ENCODE measurements at places on chromosomes 12 and 14.
A peak's percentile ranks its signal among the peaks of the same experiment; 100 is the strongest.

DNA sequence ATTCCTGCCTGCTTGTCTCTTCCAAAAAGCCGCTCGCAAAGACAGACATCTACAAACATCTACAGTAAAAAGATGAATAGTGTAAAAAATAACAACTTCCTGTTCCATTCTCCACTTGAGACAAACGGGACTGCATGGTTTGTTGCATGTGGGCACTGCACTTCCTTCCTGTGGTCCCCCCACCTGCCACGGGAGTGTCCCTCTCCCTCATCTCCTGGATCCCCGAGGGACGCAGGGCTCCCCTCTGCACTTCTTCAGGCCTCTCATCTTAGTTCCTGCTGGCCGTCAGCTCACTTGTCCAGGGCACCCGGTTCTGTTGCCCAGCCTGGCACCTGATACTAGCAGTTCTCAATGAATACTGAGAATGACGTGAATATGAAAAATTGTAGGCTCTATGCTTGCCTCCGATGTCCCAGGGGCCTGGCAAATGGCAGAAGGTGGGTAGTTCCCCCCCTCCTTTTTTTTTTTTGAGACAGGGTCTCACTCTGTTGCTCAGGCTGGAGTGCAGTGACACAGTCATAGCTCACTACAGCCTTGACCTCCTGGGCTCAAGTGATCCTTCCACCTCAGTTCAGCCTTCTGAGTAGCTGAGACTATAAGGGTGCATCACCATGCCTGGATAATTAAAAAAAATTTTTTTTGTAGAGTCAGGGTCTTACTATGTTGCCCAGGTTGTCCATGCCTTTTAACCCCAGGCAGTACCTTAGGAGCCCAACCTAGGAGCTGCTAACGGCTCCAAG is 3.5 kb upstream of the KLC1 start:
- no peak for DNase-seq

- peak; percentile 7 for DNase-seq
Measured at GRCh38 chr12:11695321-11695720, 45.8 kb downstream of the ETV6 start.

- no peak for DNase-seq
Measured at GRCh38 chr12:8123124-8123912, at the start of gene CLEC4A. Gene CLEC4A (plus strand): TSS chr12:8123617. CDS start chr12:8123879, 262 bp downstream.

DNA sequence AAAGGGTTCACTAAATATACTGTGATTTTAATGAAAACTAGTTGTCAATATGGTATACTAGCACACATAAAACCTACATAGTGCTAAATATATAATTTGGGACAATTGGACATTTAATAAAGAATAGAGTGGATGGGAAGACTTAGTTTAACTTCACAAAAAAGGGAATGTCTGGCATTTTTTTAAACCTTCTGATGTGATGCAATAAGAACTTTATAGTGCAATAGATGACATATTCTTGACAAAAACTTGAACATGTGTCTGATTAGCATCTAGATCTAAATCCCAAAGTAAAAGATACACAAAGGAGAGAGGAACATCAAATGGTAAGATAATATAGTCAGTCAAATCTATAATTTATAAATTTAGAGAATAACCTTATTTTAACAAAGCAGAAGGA is 488.3 kb upstream of the SYT1 start:
- no peak for DNase-seq

- DNase-seq = no peak
Measured at GRCh38 chr12:80761838-80762237, 45.1 kb downstream of the MYF5 start.

DNA sequence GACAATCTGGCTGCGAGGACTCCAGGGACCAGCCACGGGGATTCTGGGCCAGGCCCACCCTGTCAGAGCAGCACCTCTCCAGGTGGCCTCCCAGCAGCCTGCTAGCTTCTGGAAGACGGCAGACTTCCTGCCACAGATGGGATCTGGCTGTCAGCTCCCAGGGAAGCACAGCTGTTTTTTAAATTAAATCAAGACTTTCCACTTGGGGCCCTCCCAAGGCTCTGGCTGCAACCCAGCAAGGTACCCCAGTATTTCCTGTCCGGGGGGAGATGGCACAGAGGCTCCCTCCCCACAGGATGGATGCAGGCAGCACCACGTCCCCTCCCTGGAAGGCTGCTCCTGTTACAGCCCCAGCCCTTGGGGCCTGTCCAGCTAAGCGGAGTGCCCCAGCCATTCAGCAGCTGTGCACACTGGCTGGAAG is 56.9 kb downstream of the ACTN1 start:
- DNase-seq = no peak

- no peak for DNase-seq
Measured at GRCh38 chr12:121379945-121380344, 20.0 kb upstream of the RNF34 start.

DNA sequence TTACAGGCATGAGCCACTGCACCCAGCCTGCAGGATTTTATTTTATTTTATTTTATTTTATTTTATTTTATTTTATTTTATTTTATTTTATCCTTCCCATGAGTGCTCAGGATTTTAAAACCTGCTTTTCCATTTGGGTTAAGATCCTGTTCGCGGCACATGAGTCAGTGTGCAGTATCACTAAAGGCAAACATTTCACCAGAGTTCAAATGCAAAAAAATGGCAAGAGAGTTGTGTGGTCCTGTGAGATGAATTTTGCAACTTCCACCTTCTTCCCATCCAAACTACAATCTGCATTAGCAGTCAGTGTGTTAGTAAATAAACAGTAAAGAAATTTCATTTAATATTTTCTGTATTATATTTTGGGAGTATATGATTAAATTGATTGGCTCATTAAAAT is 29.0 kb downstream of the MOAP1 start:
- no peak for DNase-seq

DNA sequence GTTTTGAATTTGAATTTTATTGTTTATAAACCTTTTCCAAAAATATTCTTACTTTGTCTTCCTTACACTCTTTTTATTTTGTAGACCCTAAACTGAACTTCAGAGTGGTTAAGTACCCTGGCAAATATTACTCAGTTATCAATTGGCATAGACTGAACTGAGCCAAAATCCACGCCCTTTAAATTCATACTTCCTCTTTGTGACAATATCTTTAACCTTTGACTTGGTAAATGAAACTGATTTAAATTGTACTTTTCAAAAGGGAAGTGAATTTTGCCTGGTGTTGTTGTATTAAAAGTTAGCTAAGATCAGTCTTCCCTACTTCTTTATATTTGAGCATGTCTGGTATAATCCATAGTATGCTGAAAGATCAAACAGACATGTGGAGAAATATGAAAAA is 184.3 kb upstream of the USP15 start:
- DNase-seq = no peak

GRCh38 chr12:91053951-91054715 is 3.7 kb downstream of the KERA start:
- DNase-seq = no peak

DNA sequence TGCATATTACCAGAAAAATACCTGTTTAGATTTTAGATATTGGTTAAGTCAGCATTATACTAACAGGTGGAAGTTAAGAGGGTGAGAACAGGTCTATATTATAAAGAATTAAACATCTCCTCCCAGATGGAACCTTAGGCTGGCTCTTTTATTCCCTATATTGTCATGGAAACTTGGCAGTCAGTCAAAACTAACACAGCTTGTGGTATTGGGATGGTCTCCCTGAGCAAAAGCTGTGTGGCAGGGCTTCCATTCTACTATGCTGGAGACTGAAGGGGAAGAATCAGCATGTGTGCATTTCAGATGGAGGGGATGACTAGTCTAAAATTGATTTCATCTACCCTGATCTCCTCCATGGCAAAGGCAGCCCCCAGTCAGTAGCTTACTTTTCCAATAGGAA is 66.7 kb downstream of the SMOC1 start:
- no peak for DNase-seq

DNA sequence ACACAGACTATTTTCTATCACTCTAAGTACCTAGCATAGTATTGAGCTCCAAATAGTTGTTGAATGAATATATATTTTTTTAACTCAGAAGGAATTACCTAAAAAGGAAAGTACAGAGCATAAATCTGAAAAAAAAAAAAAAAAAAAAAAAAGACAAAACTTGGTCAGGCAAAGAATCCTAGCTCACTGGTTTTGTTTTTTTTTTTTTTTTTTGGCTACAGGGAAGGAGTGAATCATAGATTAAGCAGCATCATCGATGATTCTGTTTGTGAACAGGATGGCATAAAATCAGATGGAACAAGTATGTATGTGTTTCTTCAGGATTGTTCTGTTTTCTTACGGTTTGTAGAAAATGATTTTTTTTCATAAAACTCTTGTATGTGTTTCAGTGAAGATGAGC is 66.1 kb upstream of the BCAT1 start:
- peak; percentile 21 for DNase-seq

DNA sequence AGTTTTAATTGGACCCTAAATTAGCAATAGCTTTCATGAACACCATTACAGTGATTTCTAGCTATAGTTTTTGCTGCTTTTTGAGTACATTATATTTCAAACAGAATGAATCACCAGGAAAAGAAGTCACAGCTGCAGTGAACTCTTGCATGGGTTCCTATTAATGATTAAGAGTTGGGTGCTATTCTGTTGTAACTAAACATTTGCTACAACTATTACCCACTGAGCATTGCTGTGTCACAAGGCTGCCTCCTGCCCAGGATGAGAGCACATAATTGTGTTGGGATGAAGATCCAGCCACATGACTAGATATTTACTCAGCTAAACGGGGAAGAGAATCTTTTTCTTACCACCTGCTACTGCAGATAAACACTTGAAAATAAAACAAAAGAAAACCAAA is 152.7 kb downstream of the GXYLT1 start:
- no peak for DNase-seq

DNA sequence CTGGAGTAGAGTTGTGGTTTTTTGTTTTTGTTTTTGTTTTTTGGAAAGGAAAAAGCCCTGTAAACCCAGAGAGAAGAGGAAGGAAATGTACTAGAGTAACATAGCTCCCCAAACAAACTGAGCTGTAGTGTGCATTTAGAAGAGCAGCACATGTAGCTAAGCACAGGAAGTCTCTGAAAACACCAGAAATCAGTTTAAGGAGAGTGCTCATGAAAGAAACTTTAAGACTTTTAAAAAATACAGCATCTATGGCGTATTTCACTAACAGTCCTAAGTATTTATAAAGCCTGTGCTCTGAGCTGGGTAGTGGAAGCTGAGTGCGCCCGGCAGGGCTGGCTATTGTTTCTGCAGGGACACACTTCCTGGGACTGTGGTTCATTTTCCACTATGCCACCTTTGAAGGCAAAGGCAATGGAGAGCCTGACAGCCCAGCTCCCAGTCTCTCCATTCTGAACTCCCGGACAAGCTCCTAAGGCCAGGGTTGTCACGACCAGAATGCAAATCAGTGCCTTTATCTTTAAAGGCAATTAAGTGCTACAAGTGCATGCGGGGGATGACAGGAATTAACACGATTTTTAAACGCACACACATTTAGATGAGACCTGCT is 45.4 kb downstream of the NIN start:
- DNase-seq = no peak

GRCh38 chr14:72701605-72702004 is 192.3 kb downstream of the DPF3 start:
- DNase-seq = no peak

DNA sequence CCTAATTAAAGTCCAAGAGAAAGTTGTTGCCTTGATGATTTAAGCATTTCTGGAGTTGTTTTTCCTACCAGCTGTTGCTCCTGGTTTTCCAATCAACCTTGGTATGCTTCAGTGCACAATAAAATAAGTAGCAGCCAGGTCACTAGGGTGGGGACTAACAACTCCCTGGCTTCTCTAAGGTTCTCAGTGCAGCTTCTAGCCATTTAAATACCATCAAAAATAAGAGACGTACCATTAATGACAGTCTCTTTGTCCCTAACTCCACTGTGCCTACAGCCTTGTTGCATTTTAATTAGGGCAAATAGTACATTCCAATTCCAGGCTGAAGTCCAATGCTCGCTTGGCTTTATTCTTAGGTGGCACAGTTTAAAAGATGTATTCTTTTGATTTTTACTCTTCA is 11.8 kb downstream of the STON2 start:
- DNase-seq = no peak

DNA sequence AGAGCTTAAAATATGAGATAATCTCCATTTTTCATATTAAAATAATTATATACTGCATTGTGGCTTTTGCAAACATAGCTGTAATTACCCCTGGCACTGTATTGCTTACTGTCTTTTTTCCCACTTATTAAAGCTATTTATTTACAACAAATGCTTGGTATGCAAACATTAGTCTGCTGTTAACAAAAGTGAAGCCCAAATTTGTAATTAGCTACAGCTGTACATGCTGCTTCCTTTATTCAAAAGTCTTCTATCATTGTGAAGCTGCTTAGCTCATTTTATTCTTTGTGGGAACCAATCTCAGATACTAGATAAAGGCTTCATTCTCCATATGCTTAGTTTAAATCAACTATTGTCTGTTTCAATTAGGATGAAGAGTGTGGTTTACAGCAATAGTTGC is 425.8 kb upstream of the FOXG1 start:
- no peak for DNase-seq

- DNase-seq = no peak
Measured at GRCh38 chr12:24223926-24224325, 274.5 kb upstream of the SOX5 start.

- no peak for DNase-seq
Measured at GRCh38 chr14:25017562-25017961, 32.4 kb downstream of the STXBP6 start.

GRCh38 chr14:90387206-90387760 is 9.5 kb upstream of the CALM1 start:
- no peak for DNase-seq

DNA sequence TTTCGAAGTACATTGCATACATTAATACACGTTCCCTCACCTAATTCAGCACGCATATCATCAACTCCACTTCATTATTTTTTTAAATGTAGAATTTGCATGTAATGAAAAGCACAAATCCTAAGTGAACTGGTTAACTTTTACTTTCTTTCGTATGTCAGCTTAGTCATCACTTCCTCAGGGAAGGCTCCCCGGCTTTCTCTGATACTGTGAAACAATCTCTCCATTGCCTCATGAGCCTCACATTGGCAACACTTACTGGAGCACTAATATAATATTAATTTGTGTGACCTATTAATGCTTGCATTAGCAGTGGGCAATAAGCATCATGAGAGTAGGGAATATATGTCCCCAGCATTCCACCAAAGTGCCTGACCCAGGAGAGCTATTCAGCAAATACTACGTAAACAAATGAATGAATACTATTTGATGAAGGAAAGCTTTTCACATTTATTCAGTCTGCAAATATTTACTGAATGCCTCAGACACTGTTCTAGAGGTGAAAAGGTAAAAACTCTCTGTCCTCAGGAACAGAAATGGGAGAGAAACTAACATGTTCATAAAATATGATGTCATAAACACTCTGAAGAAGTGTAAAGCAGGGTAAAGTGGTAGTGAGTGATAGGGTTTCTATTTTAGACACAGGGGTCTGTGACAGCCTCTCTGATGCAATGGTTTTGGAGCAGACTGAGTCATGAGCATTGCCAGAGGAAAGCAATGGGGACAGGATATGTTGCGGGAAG is 327.5 kb upstream of the DIO2 start:
- no peak for DNase-seq

- DNase-seq = no peak
Measured at GRCh38 chr12:26867080-26867479, 34.1 kb upstream of the ITPR2 start.

GRCh38 chr12:65419284-65420072 is 141.0 kb downstream of the MSRB3 start:
- DNase-seq = no peak

All from foreskin keratinocyte (primary cell).